Head of caudate nucleus (tissue), 42 donors: ENCODE measurements at places on chromosomes 5 and 9.

DNA sequence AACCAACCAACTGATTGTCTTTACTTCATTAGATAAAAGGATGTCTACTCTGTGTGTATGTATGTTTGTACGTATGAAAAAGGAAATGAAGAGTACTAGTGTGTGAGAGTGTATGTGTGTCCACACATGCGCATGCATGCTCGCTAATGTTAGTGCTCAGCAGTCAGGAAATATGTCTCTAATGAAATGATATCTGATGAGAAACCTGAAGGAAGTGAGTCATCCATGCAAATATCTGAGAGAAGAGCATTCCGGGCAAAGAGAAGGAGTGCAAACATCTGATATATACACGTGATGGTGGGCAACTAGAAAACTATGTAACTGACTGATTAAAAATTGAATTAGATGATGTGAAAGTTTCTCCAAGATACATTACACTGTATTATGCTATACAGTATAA, 29.6 kb upstream of the UGCG start:
- no peak for DNase-seq

- no peak for DNase-seq
Observed at GRCh38 chr5:140111859-140112551, 1.9 kb upstream of the PURA start.

DNA sequence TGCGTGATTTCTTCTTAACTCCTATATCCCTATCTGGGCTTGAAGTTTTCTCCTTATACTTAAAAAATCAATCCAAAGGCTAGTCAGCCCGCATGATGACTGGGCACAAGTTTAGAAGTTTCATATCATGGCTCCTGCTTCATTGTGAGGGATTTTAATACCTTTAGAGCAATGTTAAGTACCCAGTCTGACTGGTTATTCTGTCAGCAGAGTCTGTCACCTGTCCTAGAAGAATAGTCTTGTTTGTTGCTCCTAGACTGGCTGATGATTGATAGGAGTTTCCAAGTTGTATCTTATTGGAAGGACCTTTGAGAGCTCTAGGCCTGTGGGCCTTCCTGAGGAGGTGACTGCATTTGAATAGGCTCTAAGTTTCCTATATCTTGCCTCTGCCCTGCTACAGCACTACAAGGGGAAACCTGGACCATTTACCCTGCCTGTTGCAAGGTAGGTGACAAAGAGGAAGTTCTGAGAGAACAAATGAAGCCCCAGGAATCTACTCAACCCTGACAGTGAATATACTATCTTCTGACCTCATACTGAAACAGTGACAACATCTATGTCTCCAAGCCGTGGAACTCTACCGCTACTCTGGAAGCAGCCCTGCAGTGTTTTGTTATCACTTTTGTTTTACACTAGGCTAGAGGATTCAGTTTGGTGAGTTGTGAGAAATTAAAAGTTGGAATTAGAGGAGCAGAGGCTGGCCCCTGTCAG, 66.5 kb downstream of the F2RL2 start:
- no peak for DNase-seq

GRCh38 chr5:126449751-126450271, 26.6 kb downstream of the GRAMD2B start:
- DNase-seq = no peak

DNA sequence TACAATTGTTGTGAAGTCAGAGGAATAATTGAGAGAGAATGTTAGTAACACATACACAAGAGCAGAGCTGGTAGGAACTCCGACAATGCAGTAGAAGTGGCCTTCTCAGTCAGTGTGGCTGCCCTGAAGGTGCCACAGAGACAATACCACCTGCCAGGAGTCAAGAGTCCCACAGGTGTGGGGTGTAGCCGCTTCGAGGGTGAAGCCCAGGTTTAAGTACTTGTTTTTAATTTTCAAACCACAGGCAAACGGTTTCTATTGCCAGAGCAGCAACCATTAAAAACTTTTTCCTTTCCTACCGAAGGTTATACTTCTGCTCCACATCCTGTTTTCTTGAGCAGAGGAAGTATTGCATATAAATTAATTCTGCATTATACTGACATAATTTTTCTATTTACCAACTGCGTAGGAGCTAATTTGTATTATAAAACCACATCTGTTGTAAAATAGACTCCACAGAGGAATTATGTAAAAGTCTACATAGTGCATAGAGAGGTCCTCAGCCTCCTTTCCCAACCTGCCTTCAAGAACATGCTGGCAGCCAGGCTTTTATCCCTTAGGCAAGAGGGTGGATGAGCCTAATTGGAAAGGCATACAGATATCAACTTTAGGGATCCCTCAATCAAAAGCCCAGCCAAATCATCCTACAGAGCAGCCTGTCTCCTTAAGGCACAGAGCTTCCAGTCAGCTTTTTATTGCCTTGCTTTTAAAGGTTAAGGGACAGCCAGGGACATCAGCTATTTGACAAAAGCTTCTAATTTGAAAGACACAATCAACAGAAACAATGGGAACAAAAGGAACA, 12.9 kb upstream of the ACTBL2 start:
- DNase-seq = no peak

DNA sequence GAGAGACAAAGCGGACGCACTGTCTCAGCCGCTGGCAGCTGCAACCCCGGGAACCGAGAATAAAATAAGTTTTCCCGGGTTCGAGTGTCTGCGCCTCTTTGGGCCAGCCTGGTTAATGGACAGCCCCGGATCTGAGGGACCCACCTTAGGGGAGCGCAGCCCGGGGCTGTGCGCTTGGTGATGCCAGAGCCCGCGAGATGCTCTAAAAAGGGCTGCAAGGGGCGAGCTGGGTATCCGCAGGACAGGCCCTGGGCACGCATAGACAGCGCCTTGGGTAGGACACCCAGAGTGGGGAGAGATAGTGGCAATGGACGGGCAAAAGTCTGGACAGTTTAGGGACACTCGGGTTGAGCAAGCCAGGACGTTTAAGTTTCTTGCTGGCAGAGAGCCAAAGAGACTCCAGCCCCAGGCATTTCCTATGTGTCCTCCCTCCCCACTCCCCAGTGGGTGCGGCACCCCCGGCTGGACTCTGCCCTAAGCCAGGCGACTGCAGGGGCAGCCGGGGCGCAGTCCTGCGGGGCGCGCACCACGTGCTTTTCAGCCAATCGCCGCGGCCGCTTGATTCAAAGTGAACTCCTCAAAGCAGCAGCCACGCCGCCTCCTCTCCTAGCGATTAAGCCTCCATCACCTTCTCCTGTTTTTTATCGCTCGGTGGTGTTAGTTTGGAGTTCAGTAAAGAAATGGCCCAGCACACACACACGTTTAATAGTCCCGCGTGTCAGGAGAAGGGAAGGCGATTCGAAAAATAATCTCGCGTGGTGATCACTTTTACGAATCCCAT, 616 bp upstream of the ENC1 start:
- DNase-seq = peak; percentile 83

- no peak for DNase-seq
Observed at GRCh38 chr9:13022756-13023155, 247.9 kb downstream of the LURAP1L start.
